ENCODE measurements at places on chromosomes 2 and 18.

- DNase-seq = no peak
Observed at GRCh38 chr2:71380665-71381064, 49.1 kb downstream of the ZNF638 start.

DNA sequence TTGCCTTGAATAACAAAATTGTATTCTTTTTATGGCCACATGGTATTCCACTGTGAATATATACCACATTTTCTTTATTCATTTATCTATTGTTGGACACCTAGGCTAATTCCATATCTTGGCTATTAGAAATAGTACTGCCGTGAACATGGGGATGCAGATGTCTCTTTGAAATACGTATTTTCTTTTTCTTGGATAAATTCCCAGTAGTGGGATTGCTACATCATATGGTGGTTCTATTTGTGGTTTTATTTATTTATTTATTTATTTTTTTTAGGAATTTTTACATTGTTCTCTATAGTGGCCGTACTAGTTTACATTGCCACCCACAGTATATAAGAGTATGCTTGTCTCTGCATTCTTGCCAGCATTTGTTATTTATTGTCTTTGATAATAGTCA lies 679.8 kb upstream of the NRXN1 start:
- DNase-seq = no peak

DNA sequence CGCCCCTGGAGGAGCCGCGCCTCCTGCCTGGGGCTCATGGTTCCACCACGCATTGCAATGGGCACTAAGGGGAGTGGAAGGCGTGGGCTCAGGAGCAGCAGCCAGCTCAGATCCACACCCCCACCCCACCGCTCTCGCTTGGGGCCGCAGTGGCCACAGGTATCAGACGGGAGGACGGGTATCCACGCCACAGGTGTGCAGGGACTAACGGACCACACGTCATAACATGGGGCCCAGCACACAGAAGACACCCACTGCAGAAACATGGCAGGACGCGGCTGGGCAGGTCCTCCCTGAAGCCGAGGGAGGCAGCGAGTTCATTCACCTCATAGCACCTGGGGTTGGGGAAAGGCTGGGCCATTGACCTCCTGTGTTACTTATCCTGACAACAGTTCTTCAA lies 13.0 kb downstream of the HDAC4 start:
- no peak for DNase-seq

GRCh38 chr2:85378257-85378656 lies 23.7 kb downstream of the ELMOD3 start:
- no peak for DNase-seq

GRCh38 chr2:185970148-185970852 lies 231.7 kb downstream of the FSIP2 start:
- DNase-seq = no peak

DNA sequence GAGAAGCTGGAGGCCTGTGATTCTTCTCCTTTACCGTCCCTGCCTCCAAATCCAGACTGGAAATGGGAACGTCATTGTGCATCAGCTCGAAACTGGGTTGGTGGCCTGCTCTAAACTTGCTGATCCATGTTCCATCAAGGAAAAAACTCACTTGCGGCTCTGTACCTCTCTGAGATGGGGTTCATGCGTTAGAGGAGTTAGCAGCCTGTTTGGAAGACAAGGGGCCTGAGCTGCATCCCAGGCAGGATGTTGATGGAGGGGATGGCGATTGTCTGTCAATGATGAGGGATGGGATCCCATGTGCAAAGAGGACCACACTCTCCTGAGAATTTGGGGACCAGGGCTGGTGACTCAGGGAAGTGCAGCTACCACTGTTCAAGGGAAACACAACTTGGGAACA lies 26.0 kb downstream of the TWIST2 start:
- no peak for DNase-seq

DNA sequence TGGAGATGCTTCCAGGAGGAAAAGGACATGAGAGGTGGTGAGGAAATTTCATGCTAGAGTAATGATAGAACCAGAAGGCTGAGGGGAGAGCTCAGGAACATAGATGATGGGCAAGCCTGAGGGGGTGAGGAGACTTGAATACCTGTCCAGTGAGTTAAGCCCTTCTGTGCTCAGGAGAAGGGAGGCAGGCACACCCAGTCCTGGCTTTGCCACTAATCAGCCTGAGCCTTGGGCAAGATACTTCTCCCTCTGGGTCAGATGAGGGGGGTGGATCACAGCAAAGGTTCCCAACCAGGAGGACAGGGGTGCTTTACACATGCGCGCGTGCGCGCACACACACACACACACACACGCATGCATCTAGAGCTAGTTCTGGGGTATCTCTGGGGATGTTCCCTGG lies 151.6 kb upstream of the MSH6 start:
- DNase-seq = no peak

DNA sequence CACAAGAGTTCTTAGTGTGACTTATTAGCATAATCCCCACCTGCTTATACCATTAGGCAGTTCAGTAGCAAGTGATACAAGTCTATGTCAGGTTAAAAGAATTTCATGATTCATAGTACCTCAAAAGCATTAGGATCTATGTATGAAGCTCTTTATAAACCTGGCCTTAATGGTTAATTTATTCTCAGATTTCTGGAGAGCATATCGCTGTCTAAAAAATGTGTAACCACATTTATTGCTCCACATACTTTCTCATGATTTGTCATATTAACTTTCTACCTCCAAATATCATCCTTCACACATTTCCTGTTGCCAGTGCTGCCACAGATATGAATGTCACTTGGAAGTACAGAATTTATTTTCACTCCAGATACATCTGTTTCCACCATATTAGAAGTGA lies 332.8 kb upstream of the MAP2 start:
- DNase-seq = no peak

DNA sequence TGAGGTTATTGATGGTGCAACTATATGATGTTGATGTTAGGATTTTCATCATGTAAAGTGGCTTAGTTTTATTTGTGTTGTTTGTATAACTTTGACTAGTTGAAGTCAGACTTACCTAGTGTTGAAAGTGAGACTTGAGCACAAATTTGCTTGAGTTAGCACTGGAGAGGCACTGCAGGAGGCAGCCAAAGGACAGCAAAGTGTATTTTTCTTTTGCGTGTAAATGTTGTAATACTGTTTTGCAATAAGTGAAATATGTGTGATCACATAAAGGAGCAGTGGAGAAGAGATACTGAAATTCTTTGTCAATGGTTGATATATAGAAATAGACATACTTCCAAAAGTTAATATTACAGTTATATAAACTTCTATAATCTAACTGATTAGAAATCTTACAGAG lies 332.0 kb upstream of the RAB12 start:
- DNase-seq = no peak

GRCh38 chr2:51697095-51697494 lies 665.2 kb upstream of the NRXN1 start:
- no peak for DNase-seq

DNA sequence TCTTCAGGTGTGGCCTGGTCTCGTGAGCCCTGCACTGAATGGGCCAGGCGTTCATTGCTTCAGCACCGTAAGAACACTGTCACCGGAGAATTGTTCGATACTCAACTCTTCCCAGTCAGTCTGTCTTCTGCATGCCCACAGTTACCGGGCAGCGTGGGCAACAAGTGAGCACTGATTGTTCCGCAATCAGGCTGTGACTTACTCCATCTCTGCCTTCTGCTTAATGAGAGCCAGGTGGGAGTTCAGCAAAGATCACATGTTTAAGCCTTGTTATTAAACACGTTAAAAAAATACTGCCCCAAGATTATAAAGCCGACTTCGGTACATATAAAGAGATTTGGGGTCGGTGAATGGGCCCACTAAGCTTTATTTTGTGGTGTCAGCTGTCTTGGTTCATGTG lies 3.7 kb downstream of the STEAP3 start:
- no peak for DNase-seq

DNA sequence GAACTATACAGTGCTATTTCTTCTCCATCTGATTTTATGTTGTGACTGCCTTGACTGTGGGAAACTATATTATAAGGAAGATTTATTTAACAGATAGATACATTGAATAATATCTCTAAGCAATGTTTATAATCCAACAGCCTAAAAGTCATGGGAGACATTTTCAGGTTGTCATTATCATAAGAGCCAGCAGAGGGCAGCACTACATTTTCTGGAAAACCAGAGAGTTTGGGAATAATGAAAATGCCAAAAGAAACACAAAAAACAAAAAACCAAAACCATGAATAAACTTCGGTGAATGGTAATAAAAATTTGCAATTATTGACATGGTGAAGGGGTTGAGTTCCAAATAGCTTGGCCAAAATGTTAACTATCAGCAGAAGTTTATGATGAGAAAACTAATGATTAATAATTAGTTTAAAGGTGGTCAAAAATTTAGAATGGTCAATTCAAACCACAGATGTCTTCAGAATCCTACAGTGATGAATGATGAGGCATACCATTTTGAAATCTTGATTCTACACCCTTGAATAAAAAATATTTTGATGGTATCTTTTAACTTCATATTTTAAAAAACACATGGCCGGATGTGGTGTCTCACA lies 4.7 kb downstream of the EEF1B2 start:
- peak; percentile 72 for DNase-seq

- DNase-seq = no peak
Observed at GRCh38 chr2:112314856-112315255, 39.5 kb downstream of the ZC3H6 start.

- no peak for DNase-seq
Observed at GRCh38 chr2:39150102-39150562, 29.3 kb upstream of the SOS1 start.

- peak; percentile 84 for DNase-seq
Observed at GRCh38 chr2:177604271-177605065, 211.9 kb downstream of the AGPS start.

GRCh38 chr2:69798290-69798908 lies 31.1 kb upstream of the GMCL1 start:
- no peak for DNase-seq
